ENCODE measurements at places on chromosomes 3 and 15.

DNA sequence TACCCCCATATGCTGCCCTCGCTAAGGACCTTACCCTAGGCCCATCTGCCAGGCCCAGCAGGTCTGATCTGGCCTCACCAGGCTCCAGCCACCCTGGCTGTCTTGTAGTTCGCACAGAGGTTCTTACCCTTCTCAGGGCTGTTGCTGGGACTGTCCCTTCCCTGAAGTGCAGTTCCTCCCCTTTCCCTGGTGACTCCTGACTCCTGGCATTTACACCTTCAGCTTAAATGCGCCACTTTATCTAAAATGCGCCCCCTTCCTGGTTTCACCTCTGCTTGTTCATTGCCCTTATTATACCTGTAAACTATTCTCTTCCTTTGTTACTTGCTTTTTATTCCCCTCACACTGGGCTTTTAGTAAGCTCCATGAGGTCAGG lies 835 bp upstream of the TTLL3 start:
- no peak for DNase-seq

- DNase-seq = no peak
Observed at GRCh38 chr15:99568625-99569352, 3.0 kb downstream of the MEF2A start.

GRCh38 chr3:128282380-128283196 lies 129.3 kb downstream of the EEFSEC start:
- no peak for DNase-seq

- DNase-seq = no peak
Observed at GRCh38 chr15:75928680-75929608, 25.3 kb downstream of the FBXO22 start.

DNA sequence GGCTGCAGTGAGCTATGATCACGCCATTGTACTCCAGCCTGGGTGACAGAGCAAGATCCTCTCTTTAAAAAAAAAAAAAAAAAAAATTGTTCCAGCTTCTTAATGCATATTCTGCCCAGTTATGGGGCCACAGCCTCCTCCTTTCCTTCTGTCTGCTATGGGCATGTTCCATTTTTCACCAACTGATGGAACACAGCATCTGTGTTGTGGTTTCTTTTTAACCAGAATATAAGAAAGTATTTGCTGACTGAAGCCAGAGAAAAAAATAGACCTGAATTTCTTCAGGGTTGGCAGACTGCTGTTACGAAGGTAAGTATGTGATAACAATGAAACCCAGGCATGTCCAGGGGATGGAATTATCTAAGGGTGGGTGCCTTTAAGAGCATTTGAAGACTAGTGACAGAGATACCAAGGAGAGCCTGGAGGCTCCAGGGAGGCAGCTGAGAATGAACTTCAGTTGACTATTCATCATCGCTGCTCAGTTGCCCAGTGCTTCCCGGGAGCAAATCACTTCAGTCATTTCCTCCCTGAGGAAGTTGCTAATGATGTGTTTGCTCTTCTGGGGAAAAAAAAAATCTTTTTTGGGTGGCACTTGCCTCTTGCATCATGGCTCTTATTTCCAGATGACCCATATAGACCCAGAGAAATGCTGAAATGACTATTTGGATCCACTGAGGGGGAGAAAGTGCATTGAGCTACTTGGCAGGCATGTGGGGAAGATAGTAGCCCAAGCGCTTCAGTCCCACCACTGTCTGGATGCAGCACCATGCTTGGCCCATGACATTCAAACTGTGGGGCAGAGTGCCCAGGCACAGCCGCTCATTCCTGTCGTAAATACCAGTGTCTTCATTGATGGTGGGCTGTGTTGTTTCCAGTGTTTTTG lies 14.5 kb downstream of the NCBP2 start:
- DNase-seq = no peak

- no peak for DNase-seq
Observed at GRCh38 chr15:88014454-88015160, 241.9 kb downstream of the NTRK3 start.

GRCh38 chr3:135393898-135394525 lies 571.5 kb upstream of the PPP2R3A start:
- no peak for DNase-seq

DNA sequence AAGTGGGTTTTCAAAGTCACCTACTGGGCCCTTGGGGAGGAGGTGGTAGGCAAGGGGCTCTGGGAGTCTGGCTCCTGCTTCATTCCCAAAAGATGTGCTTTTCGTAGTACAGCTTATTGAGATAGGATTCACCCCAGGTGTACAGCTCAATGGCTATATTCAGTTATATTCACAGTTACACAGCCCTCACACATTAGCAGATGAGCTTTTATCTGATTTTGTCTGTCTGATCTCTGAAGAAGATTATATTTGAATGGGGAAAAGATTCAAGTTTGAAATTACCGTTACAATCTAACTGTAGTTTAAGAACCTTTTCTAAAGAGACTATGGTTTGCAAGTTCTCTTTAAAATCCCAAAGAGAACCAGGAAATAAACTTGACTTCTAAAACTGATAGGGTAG lies 27.3 kb downstream of the PXYLP1 start:
- DNase-seq = no peak

GRCh38 chr3:157508461-157508860 lies 5.2 kb upstream of the VEPH1 start:
- DNase-seq = no peak

DNA sequence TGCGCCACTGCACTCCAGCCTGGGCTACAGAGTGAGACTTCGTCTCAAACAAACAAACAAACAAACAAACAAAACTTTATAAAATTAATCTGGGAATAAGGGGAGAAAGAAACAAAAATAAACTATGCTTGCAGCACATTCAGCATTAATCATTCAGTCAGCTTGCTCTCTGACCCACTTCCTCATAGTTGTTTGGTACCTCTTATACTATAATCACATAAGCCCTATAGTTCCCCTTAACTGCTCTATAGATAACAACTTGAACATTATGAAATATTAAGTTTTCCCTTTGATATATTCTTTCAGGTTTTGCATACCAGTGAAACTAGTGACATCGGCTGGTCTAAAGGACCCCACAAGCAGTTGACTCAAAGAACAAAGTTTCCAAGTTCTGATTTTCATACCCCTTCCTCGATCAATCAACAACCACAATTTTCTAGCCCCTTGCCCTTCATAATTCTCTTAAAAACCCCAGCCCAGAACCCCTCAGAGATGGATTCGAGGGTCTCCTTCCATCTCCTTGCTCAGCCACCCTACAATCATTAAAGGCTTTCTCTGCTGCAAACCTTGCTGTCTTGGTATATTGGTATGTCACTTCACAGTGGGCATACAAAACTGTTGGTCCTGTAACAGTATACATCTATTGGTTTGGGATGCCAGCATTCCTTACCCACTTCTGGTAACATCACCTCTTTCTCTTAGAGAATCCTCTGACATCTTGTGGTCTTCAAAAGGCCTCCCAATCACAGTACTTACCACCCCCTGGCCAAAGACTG lies 26.4 kb downstream of the BCL2L10 start:
- no peak for DNase-seq

DNA sequence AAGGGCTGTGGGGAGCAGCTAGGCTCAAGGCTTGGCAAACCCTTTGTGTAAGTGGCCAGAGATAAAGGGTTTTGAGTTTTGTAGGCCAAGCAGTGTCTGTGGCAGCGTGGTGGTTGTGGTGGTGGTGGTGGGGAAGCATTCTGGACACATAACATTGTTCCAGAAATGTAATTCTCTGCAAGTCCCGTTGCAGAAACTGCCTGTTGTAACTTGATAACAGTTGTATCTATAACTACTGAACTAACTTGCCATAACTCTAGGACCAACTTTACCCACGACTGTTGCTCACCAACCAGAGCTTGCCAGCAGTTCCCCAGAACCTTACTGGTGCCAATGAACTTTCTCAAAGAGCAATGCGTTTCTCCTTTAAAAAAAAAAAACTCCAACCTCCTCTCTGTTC lies 18.1 kb upstream of the TMEM40 start:
- DNase-seq = no peak

DNA sequence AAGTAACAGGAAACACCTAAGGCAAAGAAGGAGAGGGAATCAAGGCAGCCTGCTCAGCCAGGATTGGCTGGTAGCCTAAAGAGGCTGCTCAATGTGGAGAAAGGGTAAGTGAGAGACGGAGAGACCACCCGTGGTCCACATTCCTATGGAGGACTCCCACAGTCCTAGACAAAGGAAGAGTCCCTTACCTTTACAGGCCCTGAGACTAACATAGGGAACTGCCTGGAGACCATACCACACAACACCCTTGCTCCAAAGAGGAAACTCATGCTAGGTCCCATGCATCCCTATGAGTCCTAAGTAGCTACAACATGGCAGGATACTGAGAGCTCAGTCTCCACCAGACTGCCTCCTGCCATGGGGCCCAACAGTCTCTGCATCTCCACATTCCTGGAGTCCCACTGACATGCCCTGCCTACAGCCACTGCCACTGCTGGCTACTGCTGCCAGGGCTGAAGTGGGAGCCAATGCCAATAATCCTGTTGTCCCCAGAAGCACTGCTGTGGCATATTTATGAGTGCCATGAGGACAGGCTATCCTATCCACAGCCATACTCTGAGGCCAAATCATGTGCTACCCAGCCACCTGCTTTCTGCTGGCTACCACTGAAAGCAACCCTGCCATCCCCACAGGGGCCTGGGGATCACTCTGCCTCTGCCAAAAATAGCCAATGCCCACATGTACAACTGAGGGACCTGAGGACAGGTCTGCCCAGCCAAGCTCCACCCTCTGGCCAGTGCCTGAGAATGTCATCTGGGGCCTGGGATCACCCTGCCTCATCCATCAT lies 45.0 kb downstream of the COPS2 start:
- no peak for DNase-seq

DNA sequence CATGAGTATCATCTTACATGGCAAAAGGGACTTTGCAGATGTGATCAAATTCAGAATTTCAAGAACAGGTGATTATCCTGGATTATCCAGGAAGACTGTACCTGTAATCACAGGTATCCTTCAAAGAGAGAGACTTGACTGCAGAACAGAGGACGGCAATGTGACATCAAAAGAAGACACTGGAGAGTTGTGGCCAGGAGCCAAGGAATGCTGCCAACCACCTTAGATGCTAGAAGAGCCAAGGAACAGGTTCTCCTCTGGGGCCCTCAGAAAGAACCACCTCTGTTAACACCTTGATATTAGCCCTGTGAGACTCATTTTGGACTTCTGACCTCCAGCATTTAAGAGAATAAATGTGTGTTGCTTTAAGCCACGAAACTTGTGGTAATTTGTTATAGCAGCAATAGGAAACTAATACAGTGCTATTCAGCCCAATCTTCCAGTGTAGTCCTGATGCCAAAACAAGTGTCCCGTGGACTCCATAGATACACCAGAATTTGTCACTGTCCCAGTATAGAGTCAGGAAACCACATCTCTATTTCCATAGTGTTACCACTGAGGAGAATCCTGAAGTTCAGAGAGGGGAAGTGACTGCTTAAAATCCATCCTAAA lies 330.6 kb upstream of the TLE3 start:
- DNase-seq = no peak

GRCh38 chr3:63245726-63246241 lies 32.3 kb upstream of the SYNPR start:
- no peak for DNase-seq

DNA sequence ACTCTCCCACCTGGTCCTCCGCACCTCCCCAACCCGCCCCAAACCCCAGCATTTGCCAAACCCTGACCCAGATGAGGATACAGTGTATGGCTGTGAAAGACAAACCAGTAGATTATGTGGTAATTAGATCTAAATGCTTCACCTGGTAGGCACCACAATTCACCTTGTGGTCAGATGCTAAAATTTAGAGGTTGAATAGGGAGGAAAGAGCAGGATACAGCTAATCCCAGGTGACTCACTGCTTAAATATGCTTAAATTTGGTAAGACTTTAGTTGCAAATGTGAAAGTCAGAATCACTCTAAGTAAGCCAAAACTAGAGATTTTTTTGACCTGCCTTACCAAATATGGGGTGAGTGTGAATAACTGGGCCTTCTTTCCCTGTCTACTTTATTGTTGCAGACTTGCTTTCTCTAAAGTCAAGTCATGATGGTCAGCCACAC lies 105.5 kb downstream of the MME start:
- no peak for DNase-seq

- no peak for DNase-seq
Observed at GRCh38 chr3:70556056-70556455, 243.6 kb upstream of the MDFIC2 start.

DNA sequence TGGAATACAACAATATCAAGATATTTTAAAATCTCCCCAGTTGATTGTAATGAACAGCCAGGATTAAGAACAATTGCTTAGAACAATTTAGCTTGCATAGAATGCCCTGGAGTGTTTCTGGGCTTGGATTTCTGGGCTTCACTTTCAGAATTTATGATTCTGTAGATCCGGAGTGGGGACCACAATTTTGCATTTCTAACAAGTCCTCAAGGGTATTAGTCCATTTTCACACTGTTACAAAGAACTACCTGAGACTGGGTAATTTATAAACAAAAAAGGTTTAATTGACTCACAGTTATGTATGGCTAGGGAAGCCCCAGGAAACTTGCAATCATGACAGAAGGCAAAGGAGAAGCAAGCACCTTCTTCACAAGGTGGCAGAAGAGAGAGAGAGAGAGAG lies 54.3 kb upstream of the MYRIP start:
- no peak for DNase-seq

DNA sequence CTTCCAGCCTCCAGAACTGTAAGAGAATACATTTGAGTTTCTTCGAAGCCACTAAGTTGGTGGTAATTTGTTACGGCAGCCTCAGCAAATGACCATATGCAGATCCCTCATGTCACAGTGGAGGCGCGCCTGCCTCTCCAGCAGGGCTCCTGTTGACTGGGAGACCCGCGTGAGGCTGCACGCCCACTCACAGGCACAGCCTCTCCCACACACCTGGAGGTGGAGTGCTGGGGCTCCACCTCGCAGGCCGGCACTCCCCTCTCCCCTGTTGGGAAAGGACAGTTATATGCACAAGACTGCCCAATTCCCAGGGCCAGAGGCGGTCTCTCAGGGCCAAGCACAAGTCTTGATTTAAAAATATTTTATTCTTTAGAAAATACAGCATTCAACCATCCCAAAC lies 2.8 kb upstream of the TLR9 start:
- DNase-seq = no peak

- no peak for DNase-seq
Observed at GRCh38 chr3:156449710-156450574, 105.0 kb downstream of the SSR3 start.

GRCh38 chr3:134801204-134801958 lies 6.3 kb downstream of the EPHB1 start:
- no peak for DNase-seq

DNA sequence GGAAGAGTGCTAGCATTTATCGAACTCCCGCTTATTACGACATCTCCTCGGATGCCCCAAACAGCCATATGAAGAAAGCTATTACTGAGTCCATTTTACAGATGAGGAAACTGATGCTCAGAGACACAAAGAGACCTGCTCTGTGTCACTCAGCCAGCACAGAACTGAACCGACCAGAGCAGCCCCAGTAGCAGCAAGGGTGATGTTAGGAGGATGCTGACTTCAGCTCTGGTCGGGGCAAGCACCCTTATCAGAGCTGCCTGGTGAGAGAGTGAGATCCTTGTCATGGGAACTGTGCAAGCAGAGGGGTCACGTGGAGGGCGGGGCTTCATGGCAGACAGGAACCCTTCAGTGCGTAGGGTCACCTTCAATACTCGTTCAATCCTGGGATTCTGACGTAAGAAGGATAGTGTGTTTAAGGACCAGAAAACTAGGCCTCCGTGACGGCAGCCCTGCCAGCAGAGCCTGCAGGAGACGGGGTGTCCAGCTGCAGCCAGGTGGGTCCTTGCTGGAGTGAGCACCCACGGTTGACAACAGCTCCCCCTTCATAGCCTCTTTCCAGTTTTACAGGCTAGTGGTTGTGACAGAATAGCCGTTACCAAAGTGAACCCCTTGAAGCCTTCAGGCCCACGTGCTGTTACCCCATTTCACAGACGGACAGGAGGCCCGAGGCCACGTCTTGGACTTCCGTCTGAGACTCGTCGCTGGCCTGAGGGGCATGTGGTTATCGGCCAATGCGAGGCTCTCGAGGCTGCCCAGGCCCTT lies 12.0 kb upstream of the IQSEC1 start:
- no peak for DNase-seq

Data from keratinocyte (primary cell).